CD4-positive, alpha-beta T cell treated with Interleukin-17A for 4 hours (primary cell): ENCODE measurements at places on chromosomes 2 and 18.

DNA sequence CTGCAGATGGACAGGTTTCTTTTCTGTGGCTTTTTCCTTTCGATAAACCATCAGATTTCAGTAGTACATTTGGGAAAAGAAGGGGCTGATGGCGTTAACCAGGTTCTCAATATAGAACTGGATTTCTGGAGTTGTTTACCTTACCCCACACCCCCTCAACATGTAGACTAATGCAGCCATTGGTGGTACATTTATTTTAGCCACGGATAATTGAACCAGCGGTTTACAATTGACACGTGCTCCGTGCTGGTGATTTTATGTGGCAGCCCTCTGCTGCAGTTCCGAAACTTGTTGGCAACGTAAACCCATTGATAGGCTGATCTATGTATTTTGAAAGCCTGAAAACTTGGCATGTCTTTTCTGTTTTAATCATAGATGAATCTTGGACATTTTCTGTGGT is 5.4 kb downstream of the SOX11 start:
- no peak for DNase-seq

GRCh38 chr2:118667964-118668363 is 179.5 kb downstream of the EN1 start:
- no peak for DNase-seq

DNA sequence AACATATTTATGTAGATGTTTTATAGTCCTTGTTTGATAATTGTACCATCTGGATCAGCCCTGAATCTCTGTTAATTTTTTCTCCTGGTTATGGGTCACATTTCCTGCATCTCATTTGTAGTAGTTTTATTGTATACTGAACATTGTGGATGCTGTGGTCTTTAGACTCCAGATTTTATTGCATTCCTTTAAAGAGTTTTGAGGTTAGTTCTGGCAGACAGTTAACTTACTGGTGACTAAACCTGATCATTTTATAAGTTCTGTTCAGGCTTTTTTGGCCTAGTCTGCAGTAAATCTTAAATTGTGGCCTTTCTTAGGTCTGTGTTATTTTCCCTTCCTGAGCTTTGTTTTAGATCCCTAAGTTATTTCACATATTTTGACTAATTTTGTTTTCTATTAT is 84.3 kb downstream of the FANCL start:
- no peak for DNase-seq

- DNase-seq, result no peak
Measured at GRCh38 chr2:15720561-15721307, 129.1 kb downstream of the DDX1 start.

- no peak for DNase-seq
Measured at GRCh38 chr18:57755473-57756067, 47.5 kb downstream of the ATP8B1 start.

DNA sequence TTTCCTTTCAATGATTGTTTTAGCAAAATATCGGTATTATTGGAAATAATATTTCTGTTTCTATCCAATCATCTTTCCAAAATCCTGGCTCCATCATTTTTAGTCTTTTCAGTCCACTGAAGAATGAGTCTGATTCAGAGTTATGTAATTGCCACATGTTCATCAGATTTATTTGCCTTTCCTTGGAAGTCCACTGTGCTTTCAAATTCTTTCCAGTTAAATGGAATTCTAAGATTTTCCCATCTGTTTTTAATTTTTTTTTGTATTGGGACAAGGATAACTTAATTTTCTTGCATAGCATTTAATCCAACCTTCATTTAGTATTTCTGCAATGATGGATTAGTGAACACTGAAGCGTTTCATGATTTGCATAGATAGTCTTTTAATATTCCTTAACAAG is 521.5 kb upstream of the NRXN1 start:
- no peak for DNase-seq

DNA sequence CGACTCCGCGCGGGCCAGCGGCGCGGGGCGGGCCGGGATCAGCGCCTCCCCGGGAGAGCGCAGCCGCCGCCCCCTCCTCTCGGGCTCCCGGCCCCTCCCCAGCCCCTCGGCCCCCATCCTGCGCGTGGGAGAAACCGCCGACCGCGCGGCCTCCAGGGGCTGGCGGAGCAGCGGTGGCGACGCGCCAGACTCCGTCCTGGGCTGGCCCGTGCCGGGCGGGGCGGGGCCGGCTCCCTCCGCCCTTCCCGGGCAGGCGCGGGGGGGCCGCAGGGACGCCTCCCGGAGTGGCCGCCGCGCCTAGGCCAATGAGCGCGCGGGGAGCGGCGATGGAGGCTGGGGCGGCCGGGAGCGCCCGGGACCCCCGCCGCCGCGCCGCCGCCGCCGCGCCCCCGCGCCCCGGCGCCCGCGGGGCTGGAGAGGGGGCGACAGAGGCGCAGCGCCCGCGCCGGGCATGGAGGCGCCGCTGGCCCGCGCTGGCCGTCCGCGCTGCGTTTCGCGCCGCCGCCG is 49.1 kb downstream of the KCNIP3 start:
- no peak for DNase-seq

GRCh38 chr2:217691920-217692666 is 310.7 kb downstream of the TNS1 start:
- DNase-seq, result no peak

DNA sequence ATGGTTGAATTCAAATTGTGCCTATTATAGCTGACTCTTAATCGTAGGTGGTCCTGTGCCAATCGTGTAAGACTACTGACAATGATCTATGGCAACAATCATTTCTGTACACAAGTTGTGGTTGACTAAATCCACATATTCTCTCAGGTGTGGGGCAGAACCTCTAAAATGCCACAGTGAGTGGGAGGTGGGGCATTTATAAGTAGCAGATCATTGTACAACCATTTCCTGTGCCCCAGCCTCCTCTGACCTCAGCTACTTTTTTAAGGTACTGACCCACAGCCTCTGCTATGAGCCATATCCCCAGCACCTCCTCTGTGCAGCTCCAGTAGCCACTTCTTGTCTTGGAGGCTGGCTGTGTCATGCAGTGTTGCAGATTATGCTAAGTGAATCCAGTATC is 48.6 kb upstream of the RAPH1 start:
- DNase-seq, result no peak

DNA sequence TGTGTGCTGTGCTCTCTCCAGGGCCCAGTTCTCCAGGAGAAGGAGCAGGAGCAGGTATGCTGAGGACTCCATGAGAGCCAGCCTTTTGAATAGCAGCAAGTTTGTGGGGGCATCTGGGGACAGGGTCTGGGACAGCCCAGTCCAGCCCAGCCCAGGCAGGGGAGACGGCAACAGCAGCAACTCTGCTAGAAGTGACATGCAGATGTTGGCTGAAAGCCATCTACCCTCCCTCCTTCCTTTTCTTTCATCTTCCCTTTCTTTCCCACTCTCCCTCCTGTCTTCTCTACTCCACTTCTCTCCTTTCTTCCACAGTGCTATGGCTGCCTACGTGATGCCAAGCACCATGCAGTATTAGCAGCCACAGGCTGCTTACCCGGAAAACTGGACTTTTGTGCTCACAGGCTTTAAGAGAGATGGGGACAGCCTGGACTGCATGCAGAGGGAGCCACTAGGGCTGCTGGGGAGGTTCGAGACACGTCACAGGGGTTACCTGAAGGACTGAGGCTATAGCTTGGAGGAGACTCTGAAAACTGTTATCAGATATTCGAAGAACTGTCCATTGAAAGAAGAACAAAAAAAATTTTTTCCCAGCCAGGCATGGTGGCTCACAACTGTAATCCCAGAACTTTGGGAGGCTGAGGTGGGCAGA is 23.8 kb upstream of the YWHAQ start:
- DNase-seq, result no peak

- DNase-seq, result no peak
Measured at GRCh38 chr2:40497251-40497859, 45.5 kb upstream of the SLC8A1 start.

GRCh38 chr2:19140463-19141208 is 217.8 kb downstream of the OSR1 start:
- no peak for DNase-seq

DNA sequence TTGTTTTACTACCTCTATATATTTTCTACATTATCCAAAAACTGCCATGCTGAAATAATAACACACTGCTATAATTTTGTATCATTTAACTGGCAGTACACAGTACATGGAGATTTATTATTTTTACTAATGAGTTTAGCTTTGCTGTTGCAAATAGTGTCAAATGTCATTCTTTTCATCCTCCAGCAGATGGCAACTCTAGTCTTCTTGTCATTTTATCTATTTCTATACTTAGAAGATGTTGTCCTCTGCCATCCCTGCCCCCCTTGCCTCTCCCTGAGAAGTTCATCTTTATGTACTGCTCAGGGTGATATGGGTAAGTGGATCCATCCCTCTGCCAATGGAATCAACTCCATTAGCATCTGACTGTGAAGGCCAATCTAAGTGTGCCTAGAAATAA is 21.7 kb upstream of the LRRTM1 start:
- no peak for DNase-seq

DNA sequence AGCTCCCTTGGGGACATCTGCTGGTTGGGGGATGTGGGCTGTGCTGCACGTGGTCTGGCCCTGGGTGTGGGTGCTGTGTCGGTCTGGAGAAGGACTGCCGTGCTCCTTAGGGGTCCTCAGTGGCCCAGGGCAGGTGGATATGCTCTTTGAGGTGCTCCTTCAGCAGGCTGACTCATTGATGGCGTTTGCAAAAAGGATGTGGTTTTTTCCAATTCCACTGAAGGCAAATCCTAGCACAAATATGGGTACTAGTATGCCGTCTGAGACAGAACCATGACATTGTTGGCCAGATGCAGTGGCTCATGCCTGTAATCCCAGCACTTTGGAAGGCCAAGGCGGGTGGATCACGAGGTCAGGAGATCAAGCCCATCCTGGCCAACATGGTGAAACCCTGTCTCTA is 3.3 kb downstream of the PPP1R7 start:
- DNase-seq, result no peak
